HEK293T (cell line): ENCODE measurements at places on chromosomes 12 and 14.

DNA sequence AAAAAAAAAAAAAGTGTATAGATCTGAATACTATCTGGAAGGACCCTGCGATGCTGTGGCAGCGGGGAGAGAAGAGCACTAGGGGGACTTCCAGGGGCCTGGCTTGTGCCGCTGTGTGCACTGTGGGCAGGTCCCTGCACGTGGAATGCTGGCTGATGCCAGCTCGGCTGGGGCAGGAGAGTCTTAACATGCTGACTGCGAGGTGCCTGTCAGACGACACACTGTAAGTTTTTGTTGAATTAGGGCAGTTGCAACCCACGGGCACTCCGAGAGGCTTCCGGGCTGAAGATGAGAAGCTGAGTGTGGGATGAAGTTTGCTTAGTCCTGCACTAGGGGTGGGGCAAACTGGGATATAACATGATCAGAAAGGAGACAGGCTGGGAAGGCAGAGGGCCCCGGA, 10.7 kb downstream of the GLT1D1 start:
- DNase-seq, result no peak

DNA sequence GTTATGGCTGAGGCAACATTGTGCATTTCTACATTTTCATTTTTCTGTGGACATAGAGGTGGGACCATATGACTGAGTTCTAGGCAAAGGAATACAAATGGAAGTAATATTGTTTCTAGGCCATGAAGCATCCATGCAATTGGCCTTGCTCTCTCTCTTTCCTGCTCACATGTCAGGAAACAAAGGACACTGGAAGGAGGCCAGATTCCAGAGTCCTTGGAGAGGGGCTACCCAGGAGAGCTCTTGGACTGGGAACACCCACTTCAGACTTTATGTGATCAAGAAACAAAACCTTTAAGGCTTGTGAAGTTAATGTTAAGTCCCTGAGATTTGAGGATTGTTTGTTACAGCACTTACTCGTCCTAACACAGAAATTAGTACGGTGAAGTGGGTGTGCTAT, 32.8 kb downstream of the PDZRN4 start:
- DNase-seq, result no peak

DNA sequence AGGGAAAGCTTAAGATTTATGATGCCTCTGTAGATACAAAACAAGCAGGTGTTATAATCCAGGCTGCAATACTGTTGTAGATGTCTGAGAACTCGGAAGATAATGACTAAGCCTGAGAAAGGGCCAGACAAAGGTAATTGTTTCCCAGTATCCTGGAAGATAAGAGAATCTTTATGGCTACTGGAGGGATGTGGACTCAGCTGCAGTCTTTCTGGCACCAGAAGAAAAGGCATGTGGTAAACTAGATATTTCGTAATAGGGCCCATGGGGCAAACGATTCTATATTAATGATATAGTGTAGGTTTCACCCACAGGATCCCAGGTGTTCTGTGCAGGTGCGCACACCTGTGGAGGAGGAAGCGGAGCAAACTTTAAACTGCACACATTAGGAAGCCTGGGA, 9.2 kb upstream of the APOLD1 start:
- DNase-seq, result no peak

DNA sequence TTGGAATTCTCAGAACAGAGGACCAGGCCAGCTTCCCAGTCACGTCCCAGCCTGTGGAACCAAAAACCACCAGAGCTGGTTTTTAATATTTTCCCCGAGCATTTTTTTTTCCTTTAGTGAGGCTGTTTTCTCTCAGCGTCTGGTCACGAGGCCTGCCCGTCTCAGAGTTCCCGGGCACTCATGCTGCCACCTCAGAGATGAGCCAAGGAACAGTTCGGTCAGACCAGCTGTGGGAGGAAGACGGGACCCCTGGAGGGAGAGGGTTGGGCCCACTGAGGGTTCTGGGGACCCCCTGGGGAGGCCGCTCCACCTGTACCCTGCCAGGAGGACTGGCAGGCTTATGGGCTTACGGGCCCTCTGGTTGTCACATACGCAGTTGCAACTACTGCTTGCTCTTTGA, 39.9 kb downstream of the JDP2 start:
- DNase-seq, result no peak

DNA sequence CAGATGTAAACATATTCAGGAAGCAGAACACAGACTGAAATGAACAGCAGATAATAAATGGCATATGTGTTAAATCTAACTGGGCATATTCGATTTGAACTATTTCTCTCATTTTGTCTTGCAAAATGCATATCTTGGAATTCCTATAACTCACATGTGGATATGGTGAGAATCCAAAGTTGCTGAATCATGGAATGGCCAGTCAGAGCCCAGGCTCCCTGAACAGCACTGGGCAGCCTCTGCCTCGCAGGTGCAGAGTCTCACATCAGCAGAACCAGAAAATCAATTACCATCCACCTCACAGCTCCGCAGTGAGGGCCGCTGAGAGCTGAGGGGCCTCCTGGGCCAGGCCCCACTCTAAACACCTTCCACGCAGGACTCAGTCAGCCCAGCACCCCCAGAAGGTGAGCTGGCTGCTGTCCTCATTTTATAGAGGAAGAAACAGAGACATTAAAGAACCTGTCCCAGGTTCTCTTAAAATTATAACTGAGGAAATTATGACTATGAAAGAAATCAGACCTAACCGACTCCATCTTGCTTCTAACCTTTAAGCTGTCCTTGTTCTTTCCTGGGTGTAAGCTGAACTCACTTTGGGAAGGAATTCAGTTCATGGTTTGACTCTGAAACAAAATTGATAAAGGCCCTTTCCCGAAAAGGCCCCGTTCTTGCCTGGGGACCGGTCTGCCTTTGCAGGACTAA, 269.1 kb upstream of the SFSWAP start:
- DNase-seq, result no peak

DNA sequence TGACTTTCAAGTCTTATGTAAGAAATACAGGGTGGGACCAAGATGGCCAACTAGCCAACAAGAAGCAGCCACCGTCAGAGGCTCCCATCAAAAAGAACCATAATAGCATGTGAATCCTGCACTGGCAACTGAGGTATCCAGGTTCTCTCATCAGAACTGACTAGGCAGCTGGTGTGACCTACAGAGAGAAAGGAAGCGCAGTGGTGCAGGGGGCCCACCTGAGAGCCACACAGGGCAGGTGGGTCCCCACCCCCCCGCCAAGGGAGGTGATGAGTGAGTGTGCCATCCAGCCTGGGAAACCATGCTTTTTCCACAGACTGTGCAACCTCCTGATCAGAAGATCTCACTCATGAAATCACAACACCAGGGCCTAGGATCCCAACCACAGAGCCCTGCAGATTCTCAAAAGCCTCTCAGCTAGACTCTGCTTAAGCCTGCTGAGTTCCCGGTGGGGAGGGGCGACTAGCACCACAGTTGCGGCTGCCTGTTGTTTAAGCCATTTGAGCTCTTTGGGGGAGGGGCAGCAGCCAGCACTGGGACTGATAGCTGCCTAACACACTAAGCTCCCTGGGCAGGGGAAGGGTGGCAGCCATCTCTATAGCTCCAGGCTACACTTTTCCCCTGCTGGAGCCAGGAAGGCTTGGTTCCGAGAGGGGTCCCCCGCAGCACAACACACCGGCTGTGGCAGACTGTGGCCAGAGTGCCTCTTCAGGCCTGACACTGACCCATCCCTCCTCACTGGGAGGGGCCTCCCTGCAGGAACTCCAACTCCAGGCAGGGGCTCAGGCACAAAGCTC, 75.3 kb downstream of the GARIN6 start:
- DNase-seq, result no peak

DNA sequence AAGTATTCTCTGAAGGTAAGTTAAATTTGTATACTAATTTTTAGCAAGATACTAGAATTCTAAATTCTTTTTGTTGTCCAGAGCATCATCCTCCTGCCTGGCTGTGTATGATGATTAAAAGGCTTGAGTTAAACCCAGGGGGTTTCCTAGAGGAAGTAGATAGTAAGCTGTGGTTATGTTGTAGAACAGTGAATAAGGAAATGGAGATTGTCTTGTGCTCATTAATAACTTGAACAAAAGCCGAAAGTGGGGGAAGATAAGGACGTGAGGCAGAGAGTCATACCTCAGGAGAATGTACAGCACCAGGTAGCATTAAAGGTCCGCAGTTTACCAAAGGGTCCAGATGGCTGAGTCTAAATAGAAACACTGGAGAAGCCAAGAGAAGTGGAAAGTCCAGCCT, 42.0 kb downstream of the CKB start:
- no peak for DNase-seq

- no peak for DNase-seq
Observed at GRCh38 chr14:74599946-74600345, 12.1 kb downstream of the LTBP2 start.

- no peak for DNase-seq
Observed at GRCh38 chr14:22668417-22668816, 24.3 kb upstream of the OR6J1 start.

- no peak for DNase-seq
Observed at GRCh38 chr12:6208130-6208529, 7.9 kb downstream of the CD9 start.

- no peak for DNase-seq
Observed at GRCh38 chr14:90559811-90560492, 163.1 kb downstream of the CALM1 start.

GRCh38 chr14:91963465-91963864, 16.0 kb upstream of the FBLN5 start:
- DNase-seq, result no peak

- DNase-seq, result peak; percentile 69
Observed at GRCh38 chr12:94545935-94546771, 86.5 kb upstream of the CEP83 start.

DNA sequence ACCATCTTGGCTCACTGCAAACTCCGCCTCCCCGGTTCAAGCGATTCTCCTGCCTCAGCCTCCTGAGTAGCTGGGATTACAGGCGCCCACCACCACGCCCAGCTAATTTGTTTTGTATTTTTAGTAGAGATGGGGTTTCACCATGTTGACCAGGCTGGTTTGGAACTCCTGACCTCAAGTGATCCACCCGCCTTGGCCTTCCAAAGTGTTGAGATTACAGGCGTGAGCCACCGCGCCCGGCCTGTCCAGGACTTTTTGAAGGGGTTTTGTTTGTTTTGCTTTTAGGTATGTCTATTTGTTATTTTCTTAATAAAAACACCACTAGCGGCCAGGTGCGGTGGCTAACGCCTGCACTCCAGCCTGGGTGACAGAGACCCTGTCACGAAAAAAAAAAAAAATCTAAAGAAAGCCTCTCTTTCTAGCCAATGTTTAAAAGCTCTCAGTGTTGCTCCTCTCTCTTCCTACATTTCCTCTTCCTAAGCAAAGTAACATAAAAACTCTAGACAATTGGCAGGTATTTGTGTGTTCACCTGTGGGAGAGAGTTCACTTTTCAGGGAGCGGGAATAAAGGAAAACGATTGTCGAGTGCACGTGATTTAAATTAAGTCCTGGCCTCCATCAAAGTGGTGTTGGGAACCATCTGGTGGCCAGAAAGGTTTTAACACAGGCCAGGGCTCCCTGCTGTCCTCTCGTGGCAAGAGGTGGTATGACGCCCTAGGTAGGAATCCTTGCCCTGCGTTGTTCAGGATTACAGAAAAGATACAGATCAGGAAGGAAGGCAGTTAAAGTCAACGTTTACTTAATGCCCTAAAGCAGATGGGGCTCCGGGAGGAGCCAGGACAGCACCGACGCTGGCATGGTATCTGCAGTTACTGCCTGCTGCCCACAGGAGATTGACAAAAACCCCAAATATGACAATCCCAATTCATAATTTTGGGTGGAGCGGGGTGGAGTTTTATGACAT, 36.2 kb upstream of the ATP23 start:
- DNase-seq, result peak; percentile 87

- no peak for DNase-seq
Observed at GRCh38 chr12:110348431-110349059, 55.0 kb downstream of the ANAPC7 start.

GRCh38 chr12:82650627-82651337, 35.9 kb upstream of the TMTC2 start:
- DNase-seq, result peak; percentile 11

- no peak for DNase-seq
Observed at GRCh38 chr12:39815746-39816145, 196.1 kb upstream of the ABCD2 start.

DNA sequence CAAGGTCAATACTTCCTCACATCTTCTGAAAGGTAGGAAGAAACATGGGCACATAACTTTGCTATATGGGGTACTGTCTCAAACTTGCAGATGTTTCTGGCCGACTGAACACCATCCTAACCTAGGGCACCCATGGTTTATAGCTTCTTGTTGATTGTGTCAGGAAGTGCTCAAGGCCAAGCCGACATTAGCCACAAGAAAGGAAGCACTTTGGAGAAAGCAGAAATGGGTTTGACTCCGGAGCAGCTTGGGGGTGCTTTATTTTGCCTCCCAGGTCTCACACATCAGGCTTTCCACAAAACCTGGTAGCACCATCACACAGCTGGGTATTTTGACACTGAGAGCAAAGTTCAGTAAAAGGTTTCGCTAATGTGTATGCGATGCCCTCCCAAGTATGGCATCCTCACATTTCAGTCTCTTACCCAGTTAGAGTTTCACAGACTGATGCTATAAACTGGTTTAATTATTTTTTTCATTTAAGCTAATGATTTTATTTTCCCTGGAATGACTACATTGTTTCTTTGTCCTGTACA, 25.2 kb upstream of the BHLHE41 start:
- DNase-seq, result no peak

GRCh38 chr12:15801770-15802744, 12.9 kb upstream of the EPS8 start:
- DNase-seq, result no peak

GRCh38 chr12:94101738-94102660, 46.4 kb upstream of the PLXNC1 start:
- peak; percentile 75 for DNase-seq

- DNase-seq, result peak; percentile 86
Observed at GRCh38 chr14:94689218-94689984, 77.2 kb downstream of the SERPINA3 start.

GRCh38 chr14:58677517-58677916, 39.8 kb downstream of the DACT1 start:
- DNase-seq, result no peak

- DNase-seq, result no peak
Observed at GRCh38 chr12:115472852-115473251, 788.9 kb upstream of the TBX3 start.

DNA sequence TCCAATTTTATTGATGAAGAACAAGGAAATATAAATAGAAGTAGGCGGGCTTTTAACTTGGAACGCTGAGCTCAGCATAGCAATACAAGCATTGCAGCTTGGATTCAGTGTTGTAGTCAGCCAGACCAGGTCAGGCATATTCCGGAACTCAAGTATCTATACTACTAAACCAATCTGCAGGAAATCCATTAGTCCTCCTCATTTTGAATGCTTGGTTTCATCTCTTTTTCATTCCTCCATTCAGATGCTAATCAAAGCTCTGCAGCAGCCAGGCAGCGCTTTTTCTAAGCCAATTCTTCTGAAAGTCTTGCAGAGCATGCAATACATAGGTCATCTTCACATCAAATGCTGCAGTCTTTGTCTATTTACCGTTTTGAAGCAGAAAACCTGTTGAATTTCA, 49.0 kb downstream of the KIF21A start:
- no peak for DNase-seq
